Activated effector memory CD4-positive, alpha-beta T cell treated with anti-CD3 and anti-CD28 coated beads, Interleukin-2, amount 50 U/mL, for 16 hours (primary cell): ENCODE measurements at places on chromosomes 3 and 15.

GRCh38 chr15:47932951-47933641 is 187.7 kb upstream of the SLC24A5 start:
- no peak for DNase-seq

DNA sequence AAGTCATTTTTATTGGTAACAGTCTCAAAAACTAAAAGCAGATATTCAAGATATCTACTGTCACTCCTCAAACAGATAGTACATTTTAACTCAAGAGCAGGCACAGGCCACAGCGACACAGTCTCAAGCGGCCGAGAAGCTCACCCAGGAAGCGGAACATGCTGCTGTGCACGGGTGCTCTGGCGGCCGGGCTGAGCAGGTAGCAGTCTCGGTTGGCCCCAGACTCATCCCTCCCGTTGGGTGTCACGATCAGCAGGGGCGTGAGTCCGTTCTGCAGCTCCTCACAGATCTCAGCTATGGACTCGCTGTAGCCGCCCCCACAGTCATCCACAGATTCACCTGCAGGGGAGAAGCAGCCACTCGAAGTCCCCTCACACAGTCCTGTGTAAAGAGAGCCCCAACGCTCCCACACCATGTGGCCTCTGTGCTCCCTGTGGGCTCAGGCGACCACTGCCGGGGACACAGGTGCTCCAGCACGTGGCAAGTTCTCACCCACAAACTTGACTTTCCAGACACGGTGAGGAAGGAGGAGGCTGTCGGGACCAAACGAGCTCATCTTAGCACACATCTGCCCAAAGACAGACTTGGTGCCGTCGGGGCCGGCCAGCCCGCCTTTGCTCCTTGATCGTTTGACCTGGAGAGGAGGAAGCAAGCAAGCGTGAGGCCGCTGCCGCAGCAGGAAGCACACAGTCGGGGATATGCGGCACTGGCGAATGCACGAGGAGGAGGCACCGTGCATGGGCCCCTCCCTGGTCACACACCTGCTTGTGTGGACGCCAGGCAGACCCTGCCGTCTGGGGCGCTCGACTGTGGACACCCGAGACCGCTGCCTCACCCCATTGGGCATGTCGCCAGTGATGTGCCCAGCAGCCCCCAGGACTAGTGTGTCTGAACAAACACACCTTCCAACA is 17.7 kb upstream of the OCA2 start:
- DNase-seq: no peak

GRCh38 chr3:189236352-189236751 is 64.6 kb downstream of the TPRG1 start:
- DNase-seq: no peak

DNA sequence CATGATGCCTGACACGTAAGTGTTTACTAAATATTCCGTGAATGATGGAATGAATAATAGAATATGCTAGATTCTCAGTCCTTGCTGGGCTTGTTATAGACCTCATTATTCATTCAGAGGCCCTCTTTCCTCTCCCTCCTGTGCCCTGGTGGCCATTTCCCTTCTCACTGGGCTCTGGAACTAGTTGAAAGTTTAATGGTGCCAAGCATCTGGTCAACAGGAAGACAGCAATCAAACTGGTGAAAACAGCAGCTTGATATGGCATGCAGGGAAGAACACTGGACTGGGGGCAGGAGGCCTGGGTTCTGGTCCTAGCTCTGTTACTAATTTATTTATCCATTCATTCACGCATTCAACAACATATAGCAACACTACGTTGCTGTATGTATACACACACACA is 3.7 kb upstream of the APOD start:
- DNase-seq: no peak

GRCh38 chr3:156747046-156747445 is 72.7 kb downstream of the TIPARP start:
- no peak for DNase-seq
